ENCODE measurements at places on chromosomes 2 and 18.

DNA sequence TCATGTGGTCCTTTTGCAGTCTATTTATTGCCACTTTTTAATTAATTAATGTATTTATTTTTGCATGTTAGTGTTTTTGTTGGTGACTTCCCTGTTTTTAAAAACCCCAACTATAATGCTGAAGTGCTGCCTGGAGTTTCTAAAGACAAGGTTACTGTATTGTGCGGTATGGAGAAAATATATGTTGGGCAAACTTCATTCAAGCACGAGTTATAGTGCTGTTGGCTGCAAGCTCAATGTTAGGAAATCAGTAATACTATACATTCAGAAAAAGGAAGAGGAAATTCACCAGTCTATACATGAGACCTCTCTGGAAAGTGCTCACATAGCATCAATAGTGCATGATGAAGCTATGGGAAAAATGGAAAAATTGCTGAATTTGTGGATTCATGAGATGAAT is 15.4 kb upstream of the RBMS1 start:
- no peak for DNase-seq

GRCh38 chr2:71929482-71929772 is 218.2 kb downstream of the CYP26B1 start:
- DNase-seq = no peak

GRCh38 chr2:11243512-11243911 is 88.2 kb downstream of the SLC66A3 start:
- no peak for DNase-seq

DNA sequence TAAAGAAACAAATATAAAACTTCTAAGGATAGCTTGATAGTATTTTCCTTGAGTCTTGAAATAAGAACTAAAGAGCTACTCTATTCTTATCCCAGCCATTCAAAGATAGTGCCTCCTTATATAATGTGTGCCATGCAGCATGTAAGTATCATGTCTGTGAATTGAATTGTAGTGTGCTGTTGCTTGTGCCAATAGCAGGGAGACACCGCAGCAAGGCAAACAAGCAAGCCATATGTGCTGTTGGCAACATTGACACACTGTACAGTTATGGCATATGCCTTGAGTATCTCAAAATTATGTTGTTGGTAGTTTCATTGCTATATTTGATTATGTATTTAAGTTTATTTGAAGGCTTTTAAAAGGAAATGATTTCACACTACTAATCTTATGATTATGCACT is 58.2 kb downstream of the ERBB4 start:
- DNase-seq = no peak

GRCh38 chr2:224875841-224876240 is 159.7 kb upstream of the CCDC195 start:
- DNase-seq = no peak

- no peak for DNase-seq
Measured at GRCh38 chr2:71306762-71307161, 24.8 kb upstream of the ZNF638 start.

DNA sequence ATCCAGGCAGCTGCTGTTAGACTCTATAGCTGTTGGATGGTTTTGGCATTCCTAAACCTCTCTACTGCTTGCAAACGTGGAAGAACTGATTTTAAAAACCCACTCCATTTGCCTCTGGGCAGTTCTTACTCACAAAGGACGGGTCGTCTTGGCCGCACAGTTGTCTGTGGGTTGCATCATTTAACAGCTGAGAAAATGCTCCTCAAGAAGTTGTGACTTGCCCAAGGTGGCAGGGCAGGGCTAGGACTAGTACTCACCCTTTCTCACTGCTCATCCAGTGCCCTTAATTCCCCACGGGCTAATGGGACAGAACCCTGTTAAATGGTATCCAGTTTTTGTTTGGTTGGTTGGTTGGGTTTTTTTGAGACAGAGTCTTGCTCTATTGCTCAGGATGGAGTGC is 997 bp upstream of the DRC1 start:
- no peak for DNase-seq

GRCh38 chr2:187302586-187302985 is 145.5 kb downstream of the CALCRL start:
- DNase-seq = no peak

- no peak for DNase-seq
Measured at GRCh38 chr2:173571887-173572680, 217.4 kb downstream of the CDCA7 start.

DNA sequence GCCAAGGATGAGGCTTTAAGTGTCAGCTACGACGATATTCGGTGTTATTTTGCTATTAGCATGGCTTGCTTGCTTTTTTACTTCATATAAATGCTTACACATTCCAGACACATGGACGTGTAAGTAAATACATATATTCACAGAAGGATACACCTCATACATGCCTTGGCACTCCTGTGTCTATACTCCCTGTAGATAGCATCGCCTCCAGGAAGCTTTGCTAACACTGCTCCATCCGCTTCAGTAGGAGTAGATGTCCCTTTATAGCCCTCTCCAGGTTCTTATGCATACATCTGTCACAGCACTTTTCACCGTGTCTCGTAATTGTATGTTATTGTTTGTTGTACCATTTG is 27.5 kb upstream of the KCTD1 start:
- DNase-seq = no peak

- DNase-seq = no peak
Measured at GRCh38 chr2:102027036-102027980, 35.5 kb downstream of the IL1R2 start.

DNA sequence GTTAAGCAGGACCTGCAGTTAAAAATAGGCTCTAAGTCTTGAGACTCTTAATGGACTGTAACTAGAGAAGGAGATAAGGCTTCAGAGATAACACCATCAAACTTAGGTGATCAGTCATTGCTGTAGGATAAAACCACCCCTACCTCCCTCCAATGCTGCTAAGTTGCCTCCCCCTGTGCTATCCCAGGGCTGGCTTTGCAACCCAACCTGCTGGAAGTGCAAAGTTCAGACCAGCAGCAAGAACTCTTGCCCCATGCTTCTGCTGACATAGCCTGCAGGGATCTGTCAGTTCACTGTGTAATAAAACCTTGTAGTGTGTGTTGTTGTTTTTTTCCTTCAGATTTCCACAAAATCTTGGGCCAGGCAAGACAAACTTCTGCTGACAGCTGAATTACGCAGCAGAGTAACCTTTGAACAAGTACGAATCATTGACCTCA is 57.4 kb upstream of the EPB41L3 start:
- no peak for DNase-seq

DNA sequence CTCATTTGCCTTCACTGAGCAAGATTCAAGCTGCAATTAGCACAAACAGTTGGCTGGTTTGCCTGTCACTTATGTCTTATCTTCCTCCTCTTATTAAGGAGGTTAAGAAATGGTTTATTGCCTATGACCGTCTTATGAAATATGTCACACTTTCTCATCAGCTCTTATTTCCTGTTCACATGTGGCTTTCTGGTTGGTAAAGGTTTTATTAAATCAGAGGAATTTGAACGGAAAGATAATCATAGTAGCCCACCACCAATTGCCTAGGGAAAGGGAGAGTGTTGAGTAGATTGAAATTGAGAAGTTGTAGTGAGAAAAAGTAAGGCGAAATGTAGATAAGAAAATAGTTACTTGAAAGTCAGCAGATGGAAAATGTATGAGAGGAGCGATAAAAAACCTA is 4.2 kb upstream of the IL1R1 start:
- DNase-seq = no peak

DNA sequence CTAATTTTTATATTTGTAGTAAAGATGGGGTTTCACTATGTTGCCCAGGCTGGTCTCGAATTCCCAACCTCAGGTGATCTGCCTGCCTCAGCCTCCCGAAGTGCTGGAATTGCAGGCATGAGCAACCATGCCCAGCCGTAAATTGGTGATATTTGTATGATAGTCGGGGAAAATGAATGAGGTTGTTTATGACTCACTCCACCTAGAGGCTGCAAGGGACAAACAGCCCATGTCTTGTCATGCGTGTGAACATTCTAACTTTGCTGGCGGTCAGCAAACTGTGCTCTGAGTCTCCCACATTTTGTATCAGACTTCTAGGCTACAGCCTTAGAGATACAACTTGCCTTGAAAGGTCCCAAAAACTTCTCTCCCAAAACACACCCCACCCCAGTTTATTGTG is 133.5 kb upstream of the DTNA start:
- no peak for DNase-seq

DNA sequence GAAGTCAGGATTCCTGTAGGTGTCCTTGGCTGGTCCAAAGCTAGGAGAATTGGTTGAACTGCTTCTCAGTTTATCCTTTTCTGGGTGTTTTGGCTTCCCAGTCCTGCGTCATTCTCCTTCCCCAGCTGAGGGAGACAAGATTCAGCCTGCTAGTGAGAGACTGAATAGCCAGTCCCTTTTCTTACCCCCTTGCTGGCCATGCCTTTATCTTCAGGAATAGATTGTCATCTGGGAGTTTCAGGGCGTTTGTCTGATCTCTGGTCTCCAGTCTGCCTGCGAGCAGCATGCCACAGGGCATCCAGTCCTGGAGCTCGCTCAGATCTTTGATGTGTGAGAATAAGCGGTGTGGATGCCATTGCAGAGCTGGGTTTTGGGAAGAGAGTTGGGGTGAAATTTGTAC is 5.8 kb downstream of the MYO1B start:
- no peak for DNase-seq

DNA sequence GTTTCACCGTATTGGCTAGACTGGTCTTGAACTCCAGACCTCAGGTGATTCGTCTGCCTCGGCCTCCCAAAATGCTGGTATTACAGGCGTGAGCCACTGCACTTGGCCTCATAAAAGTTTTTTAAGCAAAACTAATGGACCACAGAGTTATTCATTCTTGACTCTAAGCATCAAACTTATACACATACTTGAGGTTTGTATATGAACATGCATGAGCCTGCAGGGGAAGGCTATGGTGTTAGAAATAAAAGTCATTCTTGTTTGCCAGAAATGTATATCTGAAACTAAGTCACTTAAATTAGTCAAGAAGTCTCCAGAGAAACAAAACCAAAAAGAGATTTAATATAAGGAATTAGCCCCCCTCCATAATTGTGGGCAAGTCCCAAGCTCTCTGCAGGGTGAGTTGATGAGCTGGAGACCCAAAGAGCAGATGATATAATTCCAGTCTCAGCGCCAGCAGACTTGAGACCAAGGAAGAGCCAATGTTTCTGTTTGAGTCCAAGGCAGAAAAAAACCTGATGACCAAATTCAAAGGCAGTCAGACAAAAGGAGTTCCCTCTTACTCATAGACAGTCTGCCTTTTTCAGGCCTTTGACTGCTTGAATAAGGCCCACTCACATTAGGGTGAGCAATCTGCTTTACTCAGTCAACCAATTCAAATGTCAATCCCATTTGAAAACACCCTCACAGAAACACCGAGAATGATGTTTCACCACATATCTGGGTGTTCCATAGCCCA is 69.0 kb upstream of the DSG1 start:
- DNase-seq = no peak

DNA sequence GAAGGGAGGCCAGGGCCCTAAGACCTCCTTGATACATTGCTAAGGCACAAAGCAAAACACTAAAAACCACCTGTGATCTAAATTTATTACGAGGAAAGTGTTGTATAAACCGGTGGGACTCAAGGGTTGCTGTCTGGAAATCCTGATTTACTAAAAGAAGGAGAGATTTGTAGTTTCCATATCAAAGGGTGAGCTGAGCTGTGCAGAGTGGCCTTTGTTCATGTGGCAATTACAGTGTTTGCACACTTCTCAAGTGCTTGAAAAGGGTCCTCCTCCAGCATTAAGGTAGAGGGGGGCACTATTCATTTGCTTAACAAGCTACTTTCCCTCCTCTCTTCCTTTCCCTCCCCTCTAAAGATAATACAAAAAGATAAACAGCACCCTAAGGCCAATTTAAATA is 30.5 kb upstream of the ITGA4 start:
- peak; percentile 71 for DNase-seq

DNA sequence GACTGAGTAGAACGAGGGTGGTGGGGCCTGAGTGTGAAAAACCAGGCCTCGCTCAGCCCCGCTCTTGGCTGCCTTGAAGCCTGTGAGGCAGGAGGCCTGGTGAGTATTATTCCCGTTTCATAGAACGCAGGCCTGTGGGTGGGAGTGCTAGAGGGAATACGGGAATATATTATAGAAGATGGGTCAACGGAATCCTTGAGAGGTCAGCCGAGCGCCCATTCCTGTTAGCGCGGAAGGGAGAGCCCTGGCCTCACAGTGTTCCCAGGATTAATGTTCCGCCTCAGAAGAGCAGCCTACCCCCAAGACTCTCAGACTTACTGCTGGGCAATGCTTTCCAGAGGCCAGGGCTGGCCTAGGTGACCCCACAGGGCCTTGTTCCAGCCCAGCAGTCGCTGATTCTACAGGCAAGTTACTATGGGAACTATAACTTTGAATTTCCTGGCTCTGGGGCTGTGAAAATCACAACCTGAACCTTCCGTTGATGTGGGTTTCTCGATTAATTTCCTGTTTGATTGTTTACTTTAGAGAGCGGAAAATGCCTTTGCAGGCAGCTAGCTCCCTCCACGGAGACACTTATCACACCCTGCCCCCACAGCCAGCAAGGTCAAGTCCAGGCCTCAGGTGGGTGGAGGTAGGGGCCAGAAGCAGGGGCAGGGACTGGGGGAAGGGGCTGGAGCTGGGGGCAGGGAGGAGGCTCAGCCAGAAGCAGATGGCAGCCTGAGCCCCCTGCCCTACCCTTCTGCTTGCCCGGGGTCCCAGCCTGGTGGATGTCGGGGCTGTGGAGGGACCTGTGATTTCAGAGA is 108.3 kb downstream of the SMAD7 start:
- no peak for DNase-seq

DNA sequence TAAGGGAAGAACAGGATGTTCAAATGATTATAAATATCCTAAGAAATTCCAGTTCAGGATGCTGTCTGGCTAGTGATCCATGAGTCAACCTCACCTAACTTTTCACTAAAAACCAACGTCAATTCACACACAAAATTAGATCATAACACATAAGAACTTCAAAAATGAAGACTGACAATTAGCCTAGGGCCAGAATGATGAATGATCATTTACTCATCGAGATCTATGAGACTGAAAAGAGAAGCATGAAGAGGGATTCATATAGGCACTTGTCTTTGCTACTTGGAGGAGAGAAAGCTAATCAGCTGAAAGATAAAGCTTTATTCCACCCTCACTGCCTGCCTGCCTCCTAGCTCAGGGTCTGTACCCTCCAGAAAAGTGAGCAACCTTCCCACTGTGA is 29.8 kb downstream of the ADD2 start:
- DNase-seq = no peak

GRCh38 chr2:9548506-9548905 is 7.1 kb downstream of the ADAM17 start:
- no peak for DNase-seq

DNA sequence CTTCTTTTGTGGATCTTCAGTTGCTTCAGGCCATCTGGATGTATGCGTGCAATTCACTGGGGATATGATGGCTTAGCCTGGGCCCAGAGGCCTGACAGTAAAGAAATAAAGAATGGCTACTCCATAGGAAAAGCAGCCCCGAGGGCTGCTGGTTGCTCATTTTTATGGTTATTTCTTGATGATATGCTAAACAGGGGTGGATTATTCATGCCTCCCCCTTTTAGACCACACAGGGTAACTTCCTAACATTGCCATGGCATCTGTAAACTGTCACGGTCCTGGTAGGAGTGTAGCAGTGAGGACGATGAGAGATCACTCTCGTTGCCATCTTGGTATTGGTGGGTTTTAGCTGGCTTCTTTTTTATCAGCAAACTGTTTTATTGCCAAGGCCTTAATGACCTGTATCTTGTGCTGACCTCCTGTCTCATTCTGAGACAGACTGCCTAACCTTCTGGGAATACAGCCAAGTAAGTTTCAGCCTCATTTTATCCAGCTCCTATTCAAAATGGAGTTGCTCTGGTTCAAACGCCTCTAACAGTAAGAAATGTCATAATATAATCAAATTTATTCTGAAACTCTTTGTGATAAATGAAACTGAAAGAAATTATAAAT is 60.5 kb downstream of the DSEL start:
- DNase-seq = no peak

GRCh38 chr18:58390399-58390798 is 238.5 kb downstream of the ALPK2 start:
- no peak for DNase-seq

Measured in NCI-H1417 treated with DMSO at 0.1 percent for 48 hours (cell line).